Eye (tissue), 1 donor: ENCODE measurements at places on chromosomes 5 and 9.
A peak's percentile ranks its signal among the peaks of the same experiment; 100 is the strongest.

GRCh38 chr5:143860211-143860610 lies 48.2 kb downstream of the HMHB1 start:
- no peak for DNase-seq

DNA sequence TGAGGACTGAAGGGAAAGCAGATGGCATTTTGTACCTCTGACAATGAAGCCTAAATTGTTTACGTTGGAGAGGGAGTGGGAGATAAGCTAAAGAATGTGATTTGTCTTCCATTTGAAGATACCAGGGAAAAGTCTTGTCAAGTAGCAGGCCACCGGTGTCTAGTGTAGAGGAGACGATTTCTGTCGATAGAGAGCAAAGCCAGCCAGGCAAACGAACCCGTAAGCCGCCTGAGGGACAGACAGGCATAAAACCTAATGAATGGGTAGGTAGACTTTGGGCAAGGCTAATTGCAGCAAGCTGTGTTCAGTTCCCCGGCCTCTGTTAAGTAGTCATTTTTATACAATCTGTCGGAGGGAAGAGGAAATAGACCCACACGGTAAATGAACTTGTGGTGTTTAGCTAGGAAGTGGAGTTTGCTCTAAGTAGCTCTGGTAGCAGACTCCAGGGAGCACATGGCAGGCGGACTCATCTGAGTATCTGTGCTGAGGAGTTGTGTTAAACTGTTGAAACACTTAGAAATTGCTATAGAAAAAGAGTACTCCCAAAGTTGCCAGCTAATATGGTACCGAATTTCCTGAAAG lies 28.8 kb downstream of the SMARCA2 start:
- no peak for DNase-seq

GRCh38 chr9:4324513-4324912 lies 24.6 kb upstream of the GLIS3 start:
- DNase-seq, result no peak

GRCh38 chr5:139138809-139139208 lies 59.4 kb downstream of the SIL1 start:
- peak; percentile 44 for DNase-seq

- DNase-seq, result no peak
Observed at GRCh38 chr5:114686356-114686755, 324.5 kb downstream of the KCNN2 start.

- no peak for DNase-seq
Observed at GRCh38 chr5:95317687-95318086, 32.8 kb upstream of the MCTP1 start.
